ENCODE measurements at places on chromosomes 4 and X.

GRCh38 chrX:117713411-117713810, 403.2 kb downstream of the KLHL13 start:
- no peak for DNase-seq

- no peak for DNase-seq
These were observed 666.9 kb upstream of the INTU start for GRCh38 chr4:126965877-126966276.

- no peak for DNase-seq
These were observed 7.7 kb downstream of the AMMECR1 start for GRCh38 chrX:110310000-110310790.

DNA sequence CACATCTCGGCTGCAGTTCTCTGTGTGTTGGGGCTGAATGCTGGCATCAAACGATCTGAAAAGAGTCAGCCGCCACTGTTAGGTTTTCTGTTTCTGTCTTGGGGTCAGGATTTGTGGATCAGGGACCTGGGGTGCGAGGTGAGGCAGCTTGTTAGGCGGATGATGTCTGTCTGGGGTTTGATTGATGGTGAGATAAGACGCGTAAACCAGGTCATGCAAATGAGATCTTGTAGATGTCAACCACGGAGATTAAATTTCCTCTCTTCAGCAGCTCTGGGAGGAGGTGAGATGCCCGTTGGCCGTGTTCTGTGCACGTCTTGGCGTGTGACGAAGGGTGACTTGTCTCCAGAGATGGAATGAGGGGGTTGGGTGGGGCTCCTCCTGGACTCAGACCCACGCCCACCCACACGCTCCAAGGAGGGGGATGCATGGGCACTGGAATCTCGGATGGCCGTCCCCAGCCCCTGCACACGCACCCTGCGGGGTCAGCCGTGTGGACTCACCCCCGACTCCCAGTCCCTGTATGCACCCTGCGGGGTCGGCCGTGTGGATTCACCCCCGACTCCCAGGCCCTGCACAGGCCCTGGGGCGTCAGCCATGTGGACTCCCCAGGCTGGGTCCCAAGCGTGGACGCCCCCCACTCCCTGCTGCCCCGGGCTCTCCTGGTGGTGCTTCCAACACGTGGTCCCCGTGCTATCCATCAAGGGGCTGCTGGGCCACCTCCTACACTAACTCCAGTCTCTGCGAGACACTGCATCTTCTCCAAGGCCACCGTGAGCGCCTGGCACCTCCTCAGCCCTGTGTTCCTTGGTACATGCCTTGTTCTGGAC, 16.0 kb upstream of the UVSSA start:
- peak; percentile 78 for DNase-seq

DNA sequence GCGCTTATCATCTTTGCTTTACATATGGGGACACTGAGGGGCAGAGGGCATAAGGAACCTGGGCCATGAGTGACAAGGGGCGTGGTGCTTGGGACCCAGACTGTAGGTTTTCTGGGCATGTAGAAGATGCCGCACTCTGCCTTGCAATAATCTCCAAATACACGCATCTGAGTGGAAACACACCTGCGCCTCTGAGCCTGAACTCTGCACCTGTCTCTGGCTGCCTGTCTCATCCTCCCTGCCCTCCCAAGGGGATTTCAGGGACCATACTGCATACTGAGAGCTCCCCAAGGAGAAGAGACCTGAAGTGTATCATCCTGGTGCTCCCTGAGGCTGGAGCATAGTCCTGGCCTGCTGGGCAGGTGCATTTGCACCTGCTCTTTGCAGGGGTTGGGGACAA, 34.7 kb upstream of the ASMTL start:
- no peak for DNase-seq

GRCh38 chr4:82561786-82562563, at the start of gene TMEM150C:
Gene TMEM150C, minus strand, starts transcription at chr4:82561988. Its CDS starts 57,331 bp downstream, at chr4:82504657.
- no peak for DNase-seq

GRCh38 chr4:10577508-10578426, 106.8 kb downstream of the CLNK start:
- no peak for DNase-seq

DNA sequence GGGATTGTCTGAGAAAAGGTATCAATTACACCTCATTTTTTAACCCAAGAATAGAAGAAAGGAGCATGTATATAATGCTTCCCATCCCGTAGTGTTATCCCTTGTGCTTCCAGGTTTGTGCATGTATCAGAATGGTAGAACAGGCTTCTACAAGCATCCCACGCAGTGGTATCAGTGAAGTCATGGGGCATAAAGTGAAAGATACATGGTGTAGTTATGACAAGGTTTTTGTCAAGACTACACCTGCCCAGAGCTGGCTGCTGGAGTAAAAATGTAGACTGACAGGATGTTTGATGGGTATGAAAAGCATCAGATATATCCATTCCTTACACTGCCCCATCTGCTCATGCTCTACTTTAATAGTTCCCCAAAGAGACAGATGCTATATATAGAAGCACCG, 9.5 kb downstream of the TLR1 start:
- DNase-seq = no peak

DNA sequence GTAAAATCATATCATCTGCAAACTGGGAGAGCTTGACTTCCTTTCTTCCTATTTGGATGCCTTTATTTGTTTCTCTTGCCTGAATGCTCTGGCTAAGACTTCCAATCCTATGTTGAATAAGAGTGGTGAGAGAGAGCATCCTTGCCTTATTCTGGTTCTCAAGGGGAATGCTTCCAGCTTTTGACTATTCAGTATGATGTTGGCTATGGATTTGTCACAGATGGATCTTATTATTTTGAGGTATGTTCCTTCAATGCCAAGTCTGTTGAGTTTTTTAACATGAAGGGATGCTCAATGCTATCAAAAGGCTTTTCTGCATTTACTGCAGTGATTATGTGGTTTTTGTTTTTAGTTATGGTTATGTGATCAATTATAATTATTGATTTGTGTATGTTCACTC, 2144.6 kb upstream of the TENM3 start:
- DNase-seq = no peak

GRCh38 chr4:100190643-100191600, 654 bp upstream of the DDIT4L start:
- no peak for DNase-seq

DNA sequence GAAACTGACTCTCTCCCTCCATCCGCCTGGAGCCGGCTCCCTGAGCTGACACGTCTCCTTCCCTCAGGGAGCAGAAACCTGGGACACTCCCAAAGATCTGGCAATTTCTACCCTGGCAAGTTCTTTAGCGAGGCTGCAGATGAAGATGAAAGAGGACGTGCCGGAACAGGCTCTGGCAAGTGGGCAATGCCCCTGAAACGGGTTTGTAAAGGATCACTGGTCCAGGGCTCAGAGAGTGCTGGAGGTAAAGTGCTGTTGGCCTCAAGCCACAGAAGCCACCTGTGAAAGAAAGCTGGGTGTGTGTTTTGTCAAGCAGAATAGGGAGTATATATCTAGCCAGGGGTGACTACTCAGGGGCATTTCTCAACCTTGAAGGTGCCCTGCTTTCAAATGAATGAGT, 131.4 kb upstream of the ATP6AP2 start:
- no peak for DNase-seq

- DNase-seq = no peak
These were observed 20.7 kb downstream of the FAT1 start for GRCh38 chr4:186702940-186703339.

DNA sequence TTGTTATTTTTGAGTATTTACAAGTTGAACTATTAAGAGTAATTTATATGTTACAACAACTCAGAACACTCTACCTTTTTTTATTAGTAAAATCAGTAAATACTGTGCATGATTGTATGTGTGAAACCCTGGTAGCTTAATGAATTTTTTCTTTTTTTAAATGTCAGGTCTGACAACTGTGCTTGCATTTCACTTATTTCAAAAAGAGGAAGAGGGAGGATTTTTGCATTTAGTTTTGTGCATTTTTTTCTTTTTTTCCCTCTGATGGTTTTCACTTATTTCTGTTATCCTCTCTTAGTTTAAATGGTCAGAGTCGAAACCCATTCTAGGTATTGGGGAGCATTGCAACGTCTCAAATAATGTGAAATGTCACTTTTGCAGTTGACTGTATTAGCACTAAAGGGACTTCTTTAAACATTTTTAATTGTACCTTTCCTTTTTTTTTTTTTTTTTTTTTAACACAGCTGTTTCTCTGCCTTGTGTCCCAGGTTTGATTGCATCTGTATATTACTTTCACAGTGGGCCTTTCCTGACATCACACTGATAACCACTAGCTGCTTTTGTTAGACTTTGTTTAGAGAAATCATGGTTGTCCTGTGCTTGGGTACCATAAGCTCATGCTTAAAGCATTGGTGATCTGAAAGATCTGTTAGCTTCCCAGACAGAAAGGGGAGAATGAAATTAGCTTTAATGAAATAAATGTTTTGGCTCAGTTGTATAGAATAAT, 28.5 kb downstream of the MOB1B start:
- no peak for DNase-seq

All from CD4-positive, alpha-beta T cell treated with Interleukin-12 subunit alpha and Interleukin-12 subunit beta, for 1 hour (primary cell).